CD8-positive, alpha-beta T cell (primary cell): ENCODE measurements at places on chromosomes 6 and 20.

GRCh38 chr6:18279422-18279821 is 15.1 kb upstream of the DEK start:
- DNase-seq = no peak

- DNase-seq = no peak
Observed at GRCh38 chr6:33168639-33169038, 23.6 kb downstream of the COL11A2 start.

- DNase-seq = no peak
Observed at GRCh38 chr6:27139756-27140579, 107.5 kb upstream of the PRSS16 start.

DNA sequence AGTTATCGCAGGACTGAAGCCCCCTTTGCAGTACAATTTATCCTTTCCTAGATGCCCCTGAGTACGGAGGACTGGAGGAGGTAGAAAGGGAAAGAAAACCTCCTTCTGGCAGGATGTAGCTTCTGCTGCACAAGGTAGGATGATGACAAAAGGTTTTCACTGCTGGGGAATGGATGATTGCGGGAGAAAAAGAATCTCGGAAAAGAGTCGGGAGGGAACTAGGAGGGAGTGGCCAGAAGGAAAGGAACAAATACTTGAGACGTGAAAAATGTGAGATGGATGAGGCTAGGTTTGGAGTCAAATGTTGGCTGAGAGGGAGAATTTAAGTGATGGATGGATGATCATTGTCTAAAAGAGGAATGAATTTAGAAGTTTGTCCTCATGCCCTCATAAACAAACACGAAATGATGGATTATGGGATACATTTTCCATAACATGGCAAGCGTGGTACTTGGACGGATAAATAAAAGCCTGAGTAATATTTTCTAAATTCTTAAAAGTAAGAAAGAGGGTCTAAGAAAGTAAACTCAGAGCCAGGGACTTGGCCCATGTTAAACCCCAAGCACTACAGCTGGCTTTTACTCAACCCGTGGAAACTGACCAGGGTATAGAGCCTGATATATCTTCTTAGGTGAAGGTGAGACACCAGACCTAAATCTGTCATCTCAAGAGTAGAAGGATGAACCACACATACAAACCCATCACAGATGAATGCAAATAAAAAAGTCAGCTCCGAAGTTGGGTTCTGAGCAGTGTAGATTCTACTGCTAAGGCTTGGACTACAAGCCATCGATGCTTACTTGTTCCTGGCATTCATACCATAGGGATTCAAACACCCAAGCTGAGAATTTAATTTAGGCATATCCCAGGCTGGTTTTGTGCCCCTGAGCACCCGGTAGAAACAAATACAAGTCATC is 72.4 kb downstream of the HFE start:
- no peak for DNase-seq

GRCh38 chr6:4567141-4567540 is 209.1 kb upstream of the CDYL start:
- no peak for DNase-seq

DNA sequence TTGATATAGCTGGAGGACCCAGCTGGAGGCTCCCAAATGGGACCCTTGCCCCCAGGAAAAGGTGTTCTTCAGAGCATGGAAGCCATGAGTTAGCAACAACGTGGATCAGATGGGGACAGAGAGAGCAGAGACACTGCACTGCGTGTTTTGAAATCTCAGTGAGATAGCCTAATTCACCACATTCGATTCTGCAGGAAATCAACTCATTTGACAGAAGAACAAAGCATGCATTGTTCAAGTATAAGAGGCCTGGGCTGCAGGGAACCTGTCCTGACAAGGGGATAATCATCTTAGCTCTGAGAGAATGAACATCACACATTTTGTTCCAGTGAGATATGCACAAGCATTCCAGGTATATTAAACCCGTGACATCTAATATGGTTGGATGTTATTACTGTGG is 450.2 kb downstream of the CDH26 start:
- DNase-seq = no peak

GRCh38 chr6:149483334-149483725 is 1.5 kb downstream of the ZC3H12D start:
- no peak for DNase-seq

DNA sequence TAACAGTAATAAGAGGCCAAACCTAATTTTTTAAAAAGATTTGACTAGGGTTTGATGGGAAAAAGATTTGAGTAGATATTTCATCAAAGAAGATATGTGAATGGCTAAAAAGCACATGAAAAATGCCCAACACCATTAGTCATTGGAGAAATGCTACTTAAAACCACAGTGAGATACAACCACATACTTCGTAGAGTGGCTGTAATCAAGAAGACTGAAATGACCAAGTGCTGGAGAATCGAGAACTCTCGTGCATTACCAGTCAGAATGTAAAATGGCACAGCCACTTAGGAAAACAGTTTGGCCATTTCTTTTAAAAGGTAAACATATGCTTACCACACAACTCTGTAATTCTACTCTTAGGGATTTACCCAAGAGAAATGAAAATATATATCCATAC is 175.5 kb downstream of the EYA2 start:
- no peak for DNase-seq

- DNase-seq = no peak
Observed at GRCh38 chr6:73984571-73985210, 288.7 kb downstream of the CD109 start.

- no peak for DNase-seq
Observed at GRCh38 chr6:71262914-71263313, 25.7 kb upstream of the OGFRL1 start.

- no peak for DNase-seq
Observed at GRCh38 chr6:14313248-14313647, 195.7 kb downstream of the CD83 start.

GRCh38 chr6:49841424-49841823 is 24.9 kb downstream of the CRISP1 start:
- no peak for DNase-seq

DNA sequence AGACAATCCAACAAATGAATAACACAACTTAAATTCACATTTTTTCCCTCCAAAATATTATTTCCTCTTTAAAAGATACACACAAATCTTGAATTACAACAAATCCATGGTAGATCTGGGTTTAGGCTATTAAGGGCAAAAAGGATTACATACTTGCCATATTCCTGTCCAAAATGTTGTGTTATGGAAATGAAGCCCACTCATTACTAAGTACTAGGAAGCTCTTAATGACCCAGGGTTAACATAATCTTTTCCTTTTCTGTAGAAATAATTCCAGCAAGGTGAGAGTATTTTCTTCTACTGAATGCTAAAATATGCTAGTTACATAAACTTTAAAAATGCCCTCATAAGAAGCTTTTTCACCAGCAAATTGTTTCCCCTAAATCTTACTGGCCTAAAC is 1.6 kb downstream of the SHPRH start:
- DNase-seq = no peak

GRCh38 chr20:40942775-40943174 is 85.8 kb upstream of the TOP1 start:
- DNase-seq = no peak

DNA sequence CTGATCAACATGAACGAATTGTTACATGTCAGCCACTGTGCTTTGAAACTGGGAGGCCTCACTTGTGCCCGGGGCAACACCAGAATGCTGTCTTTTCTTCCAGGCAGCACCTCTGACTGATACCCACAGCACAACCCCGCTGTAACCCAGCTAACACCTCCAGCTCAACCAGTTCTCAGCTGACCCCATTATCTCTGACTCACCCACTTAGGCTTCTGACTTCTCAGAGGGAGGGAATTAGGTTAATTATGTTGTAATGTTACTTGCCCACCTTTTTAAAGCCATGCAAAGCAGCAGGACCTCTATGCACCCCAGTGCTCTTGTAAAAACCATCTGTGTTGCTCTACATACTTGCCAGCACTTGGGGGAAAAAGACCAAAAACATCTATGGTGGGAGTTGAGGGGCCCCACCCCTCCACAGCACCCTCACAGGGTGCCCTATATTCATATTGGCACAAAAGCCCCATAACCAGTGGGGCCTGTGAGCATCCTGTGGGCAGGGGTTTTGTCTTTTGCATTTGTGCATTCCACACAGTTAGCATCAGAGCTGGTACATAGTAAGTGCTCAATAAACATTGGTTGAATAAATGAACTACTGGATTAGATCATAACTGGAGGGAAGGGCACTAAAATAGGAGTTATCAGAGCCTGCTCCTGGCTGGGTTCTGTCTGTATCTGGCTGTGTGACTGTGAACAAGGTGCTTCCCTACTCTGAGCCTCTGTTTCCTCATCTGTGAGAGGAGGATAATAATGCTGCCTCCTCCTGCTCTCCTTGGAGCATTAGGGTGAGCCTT is 22.3 kb downstream of the BNIP5 start:
- peak; percentile 29 for DNase-seq

- DNase-seq = no peak
Observed at GRCh38 chr6:6003621-6004366, 2.9 kb downstream of the NRN1 start.

DNA sequence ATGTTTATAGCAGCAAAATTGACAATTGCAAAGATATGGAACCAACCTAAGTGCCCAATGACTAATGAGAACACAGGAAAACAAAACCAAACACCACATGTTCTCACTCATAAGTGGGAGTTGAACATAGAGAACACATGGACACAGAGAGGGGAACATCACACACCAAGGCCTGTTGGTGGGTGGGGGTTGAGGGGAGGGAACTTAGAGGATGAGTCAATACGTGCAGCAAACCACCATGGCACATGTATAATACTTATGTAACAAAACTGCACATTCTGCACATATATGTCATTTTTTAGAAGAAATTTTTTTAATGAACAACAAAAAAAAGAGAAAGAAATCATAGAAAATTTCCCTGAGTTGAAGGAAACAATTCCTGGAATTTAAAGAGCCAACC is 3.9 kb downstream of the EPM2A start:
- peak; percentile 22 for DNase-seq

DNA sequence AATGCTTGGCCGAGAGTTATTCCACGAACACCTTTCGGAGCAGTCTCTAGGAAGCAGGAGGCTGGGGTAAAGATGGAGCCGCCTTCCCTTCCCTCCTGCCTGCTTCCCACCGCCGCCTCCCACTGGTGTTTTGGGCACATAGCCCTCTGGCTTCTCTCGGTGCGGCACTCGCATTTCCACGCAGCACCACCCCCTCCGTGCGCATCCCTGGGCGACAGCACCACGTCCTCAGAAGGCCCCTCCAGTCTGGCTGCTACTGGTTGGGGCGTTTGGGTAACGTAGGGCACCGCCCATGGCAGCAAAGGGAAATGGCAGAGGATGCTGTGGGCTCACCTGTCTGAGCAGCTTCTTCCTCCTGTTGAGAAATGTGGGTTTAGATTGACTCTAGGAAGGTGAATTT is 2.4 kb downstream of the COL20A1 start:
- DNase-seq = no peak

DNA sequence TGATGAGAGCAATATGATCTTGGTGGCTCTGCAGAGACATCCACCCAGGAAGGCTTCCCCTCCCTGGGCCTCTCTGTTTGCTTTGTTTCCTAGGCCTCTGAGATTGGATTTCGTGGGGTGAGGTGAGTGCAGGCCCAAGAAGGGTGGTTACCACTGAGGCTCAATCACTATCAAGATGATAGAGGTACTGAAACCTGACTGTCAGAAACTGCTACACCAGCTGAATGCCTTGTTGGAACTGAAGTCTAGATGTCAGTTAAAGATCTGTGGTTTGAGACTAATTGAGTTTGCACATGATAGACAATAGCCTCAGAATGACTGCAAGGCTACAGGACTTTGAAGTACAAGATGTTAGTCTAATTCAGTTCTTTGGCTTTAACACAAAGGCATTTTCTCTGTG is 15.2 kb downstream of the VNN1 start:
- DNase-seq = no peak

- no peak for DNase-seq
Observed at GRCh38 chr6:56649053-56649769, 6.5 kb upstream of the DST start.

DNA sequence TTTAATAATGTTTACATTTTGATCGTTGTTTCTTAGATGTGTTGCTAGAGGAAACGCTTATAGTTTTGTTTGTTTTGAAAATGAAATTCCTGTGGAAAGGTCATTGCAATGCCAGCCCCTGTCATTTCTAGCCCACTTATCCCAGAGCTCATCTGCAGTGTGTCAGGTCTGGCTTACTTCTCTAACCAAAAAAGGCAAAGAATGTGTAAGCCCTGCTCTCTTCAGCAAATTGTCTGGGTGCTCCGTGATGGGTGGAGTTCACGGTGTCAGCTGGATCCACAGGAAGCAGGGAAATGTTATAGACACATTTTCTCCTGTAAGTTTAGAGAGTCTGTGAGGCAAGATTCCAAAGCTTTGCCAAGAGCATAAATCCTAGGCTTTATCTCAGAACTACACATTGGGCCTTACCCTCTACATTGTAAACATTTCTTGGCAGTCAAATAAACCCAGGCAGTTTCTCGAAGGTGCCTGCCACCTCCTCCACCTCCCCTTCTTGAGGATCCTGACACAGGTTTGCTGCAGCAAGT is 50.9 kb downstream of the RPRD1B start:
- DNase-seq = no peak

GRCh38 chr6:135693811-135694370 is 157.6 kb upstream of the PDE7B start:
- DNase-seq = no peak
